ENCODE measurements at places on chromosomes 11 and 22.

- no peak for DNase-seq
Observed at GRCh38 chr11:82989628-82990404, 81.9 kb downstream of the RAB30 start.

- no peak for DNase-seq
Observed at GRCh38 chr22:38189104-38189503, 7.5 kb upstream of the PLA2G6 start.

DNA sequence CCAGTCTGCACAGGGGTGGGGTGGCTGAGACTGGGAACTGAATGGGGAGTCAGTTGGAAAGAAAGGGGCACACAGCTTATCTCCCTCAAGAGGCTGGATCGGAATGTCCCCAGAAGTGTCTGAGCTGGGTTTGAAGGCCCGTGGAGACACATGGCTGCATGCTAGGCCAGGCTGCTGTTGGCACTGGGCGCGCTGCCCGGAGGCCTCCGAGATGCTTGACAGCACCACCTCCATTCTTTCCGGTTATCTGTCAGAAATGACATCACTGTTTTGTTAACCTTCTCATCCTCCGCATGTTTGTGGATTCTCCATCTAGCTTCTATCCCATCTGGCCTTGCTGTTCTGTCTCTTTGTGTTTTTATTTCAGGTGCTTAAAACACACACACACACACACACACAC, 85.5 kb downstream of the APIP start:
- DNase-seq = no peak

- DNase-seq = no peak
Observed at GRCh38 chr22:26884921-26885320, 227.5 kb downstream of the MIAT start.

DNA sequence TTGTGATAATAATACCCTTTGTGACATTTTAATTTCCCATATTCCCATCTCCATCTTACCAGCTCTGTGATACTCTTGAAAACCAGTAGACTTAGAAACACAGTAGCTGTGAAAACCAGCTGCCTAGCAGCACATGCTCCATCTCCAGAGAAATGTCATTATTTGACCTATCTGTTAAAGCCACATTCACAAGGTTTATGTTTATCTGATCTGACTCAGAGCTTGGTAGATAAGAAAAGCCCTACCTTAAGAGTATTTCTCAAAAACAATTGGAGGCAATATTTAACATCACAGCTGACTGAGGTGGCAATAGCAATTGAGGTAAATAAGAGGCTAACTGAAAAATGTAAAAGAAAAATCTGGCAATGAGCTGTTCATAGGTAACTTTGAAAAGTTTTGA, 8.1 kb upstream of the ANO3 start:
- no peak for DNase-seq

- DNase-seq = no peak
Observed at GRCh38 chr22:21941921-21942320, 10.7 kb downstream of the PPM1F start.

DNA sequence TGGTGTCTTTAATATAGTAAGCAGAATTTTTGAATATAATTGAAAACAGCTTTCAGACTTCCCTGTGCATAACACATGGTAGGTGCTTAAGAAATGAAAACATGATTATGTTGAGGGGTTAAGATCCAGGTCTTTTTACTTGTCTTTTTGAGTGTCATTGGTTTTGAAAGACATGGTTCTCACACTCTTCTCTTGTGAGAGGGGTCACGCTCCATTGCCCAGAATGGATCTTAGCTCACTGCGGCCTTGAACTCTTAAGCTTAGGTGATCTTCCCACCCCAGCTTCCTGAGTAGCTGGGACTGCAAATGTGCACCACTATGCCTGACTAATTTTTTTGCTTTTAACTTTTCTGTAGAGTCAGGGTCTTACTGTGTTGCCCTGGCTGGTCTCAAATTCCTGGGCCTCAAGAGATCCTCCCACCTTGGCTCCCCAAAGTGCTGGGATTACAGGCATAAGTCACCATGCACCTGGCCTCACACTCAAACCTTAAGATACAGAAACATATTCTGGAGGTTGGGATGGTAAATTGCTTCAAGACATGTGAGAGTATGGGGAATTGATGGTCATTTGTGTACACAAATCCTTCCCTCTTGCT, 1.4 kb downstream of the SPCS2 start:
- DNase-seq = no peak

DNA sequence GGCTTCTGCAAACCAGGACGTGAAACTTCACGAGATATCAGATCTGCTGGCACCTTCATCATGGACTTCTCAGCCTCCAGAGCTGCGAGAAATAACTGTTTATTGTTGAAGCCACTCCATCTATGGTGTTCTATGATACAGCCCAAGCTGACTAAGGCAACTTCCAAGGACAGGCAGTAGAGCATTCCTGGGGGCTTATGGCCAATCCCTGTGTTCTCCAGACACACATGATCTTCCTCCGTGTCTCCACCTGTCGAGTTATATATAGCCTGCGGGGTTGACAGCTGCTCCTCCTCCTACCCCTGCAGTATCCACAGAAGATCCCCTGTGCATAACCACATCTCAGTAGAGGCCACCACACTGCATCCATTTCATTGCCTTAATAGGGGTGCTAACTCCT, 11.0 kb downstream of the TP53AIP1 start:
- no peak for DNase-seq

- DNase-seq = no peak
Observed at GRCh38 chr11:75582895-75583717, 21.1 kb downstream of the SERPINH1 start.

DNA sequence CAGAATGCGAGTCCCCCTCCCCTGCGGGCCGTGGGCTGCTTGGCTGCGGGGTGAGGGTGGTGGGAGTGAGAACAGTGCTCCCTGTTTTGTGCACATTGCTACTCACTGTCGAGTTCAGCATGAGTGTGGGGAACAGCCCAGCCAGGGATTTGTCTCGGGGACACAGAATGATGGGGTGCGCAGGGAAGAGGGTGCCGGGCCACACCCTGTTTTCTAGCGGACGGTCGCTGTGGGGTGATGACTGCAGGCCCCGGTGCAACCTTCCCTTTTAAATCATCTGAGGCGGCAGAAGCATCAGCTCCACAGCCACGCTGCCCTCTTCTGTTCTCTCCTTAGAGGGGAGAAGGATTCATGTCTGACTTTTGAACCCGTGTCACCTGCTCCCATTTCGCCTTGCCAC, 1051.2 kb downstream of the TBC1D22A start:
- no peak for DNase-seq

DNA sequence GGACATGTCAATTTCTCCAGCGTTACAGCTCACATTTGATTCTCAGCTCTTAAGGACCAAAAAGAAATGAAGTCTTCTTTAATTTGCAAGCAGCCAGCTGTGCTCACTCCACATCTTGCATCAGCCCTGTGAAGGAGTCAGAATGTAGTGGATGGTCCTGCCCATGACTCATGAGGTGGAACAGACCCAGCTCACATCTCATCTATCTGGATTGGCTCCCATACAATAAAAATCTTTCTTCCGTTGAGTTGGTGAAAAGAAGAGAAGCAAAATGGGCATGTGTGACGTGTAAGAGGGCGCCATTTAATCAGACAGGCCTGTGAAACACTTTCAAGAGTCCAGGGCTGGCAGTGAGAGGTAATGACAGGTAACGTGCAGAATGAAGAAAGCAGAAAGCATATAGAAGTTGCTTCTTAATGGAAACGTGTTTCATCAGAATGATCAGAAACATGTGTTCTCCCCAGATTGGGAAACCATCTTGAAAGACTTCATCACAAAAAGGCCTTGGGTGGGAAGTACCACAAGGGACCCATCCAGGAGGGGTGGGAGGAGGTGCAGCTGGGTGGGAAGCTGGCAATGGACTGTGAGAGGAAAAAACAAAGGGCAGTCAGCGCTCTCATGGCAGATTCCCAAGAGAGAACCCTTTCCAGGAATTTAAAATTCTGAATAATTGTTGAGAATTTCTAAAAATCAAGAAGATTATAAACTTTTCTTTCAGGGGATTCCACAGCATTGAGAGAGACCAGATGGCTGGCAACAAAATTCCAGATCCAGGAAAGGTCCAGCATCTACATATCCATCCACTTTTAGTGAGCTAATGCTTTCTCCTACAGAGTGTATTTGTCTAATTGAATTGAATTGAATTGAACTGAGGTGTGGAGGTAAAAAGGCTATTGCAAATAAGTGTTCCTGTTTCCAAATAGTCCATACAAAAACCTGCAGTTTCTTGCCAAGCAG, 57.0 kb downstream of the ETS1 start:
- peak; percentile 95 for DNase-seq

- no peak for DNase-seq
Observed at GRCh38 chr11:118258410-118258809, 5.7 kb downstream of the MPZL2 start.

DNA sequence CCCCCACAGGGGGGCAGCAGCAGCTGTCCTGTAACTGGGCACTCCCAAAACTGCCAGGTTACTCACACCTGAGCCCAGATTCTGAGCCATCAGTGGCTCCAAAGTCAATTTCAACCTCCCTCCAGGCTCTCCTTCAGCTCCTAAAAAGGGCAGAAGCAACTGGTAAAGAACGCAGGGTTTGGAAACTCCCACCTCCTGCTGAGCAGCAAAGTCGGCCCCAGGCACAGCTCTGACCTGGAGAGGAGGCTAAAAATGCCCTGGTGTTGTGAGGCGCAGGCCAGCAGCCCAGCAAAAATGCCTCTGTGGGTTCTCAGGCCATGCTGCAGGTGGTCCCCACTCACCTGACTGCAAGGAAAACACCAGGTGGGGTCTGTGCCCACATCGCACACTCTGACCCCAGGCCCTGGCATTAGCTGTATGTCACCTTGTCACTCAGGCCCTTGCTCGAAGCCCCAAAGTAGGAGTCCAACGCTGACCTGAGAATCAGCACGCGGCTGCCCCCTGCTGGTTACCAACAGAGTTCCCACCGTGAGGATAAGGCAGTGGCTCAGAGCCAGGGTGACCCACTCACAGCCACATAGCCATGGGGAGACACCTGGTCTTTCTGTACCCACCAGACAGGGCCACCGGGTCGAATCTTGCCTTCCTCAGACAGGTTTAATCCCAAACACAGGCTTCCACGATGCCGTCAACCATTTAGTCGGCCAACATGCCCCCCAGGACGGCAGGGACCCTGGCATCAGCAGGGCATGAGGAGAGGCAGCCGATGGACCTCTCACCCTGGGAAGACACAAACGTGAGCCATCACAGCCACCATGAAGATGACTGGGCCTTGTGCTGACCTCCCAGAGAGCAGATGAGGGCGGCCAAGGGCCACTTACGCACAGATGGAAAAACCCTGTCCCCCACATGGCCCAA, 11.1 kb downstream of the POLR3H start:
- DNase-seq = no peak

DNA sequence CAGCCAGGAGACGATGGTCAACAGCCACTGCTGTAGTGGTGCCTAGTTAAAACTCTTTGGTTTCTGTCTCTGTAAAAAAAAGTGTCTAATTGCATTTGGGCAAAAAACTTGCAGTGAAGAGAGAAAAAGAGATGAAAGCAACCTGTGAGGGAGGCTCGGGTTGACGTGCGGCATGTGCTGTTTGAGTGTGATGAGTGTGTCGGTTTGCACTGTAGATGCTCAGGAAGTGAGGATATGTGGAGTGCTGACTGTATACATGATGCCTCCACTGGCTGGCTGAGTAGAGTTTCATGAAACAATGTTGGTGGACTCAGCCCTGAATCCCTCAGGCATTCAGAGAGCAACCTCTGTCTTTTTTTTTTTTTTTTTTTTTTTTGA, 4.3 kb upstream of the DGCR6L start:
- no peak for DNase-seq

DNA sequence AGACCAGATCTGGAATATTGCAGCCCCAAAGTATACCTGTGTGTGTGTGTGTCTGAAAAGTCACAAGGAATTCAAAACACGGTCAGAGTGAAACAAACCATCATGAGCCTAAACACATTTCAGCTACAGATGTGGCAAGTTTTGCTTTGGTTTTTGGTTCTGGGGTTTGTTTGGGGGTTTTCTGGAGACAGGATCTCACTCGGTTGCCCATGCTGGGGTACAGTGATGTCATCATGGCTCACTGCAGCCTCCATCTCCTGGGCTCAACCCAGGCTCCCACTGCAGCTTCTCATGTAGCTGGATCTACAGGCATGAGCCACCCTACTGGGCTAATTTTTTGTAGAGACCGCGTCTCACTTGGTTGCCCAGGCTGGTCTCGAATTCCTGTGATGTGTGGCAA, 41.4 kb upstream of the PHF21A start:
- no peak for DNase-seq

DNA sequence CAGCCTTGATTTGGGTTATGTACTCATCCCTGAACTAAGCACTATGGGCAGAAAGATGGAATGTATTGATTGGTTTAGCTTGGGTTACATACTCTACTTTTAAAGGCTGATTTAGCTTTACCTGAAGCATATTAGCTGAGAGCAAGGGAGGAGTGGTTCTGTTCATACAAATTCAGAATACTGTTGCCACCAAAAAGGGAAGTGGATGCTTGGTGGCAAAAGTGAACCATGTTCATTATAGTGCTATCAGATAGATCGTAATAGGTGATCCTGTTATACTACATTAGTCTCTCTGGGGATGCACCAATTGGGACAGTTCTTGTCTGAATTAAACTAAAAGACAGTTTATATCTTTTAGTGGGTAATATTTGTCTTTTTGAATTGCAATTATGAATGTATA, 44.5 kb upstream of the RRM1 start:
- DNase-seq = no peak

GRCh38 chr11:86184728-86185380, 59.7 kb upstream of the EED start:
- DNase-seq = no peak

GRCh38 chr11:45532546-45532945, 132.9 kb downstream of the CHST1 start:
- no peak for DNase-seq

- DNase-seq = no peak
Observed at GRCh38 chr11:67506426-67507051, 1.4 kb upstream of the PITPNM1 start.

DNA sequence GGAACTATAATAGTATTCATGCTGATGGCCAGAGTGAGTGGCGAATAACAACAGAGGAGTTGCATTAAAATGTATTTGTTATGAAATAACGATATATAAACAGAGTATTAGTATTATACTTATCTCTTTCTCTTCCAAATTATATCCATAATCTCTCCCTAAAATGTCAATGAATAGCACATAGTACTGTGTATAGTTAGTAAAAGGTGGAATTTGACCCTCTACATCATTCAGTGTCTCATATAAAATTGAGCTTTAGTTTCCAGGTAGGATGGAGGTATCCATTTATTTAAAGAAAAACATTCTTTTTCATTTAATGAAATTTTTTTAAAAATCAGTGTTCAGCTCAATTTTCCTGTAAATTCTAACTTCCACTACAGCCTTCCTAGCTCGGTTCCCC, 34.4 kb upstream of the TECTA start:
- DNase-seq = no peak

DNA sequence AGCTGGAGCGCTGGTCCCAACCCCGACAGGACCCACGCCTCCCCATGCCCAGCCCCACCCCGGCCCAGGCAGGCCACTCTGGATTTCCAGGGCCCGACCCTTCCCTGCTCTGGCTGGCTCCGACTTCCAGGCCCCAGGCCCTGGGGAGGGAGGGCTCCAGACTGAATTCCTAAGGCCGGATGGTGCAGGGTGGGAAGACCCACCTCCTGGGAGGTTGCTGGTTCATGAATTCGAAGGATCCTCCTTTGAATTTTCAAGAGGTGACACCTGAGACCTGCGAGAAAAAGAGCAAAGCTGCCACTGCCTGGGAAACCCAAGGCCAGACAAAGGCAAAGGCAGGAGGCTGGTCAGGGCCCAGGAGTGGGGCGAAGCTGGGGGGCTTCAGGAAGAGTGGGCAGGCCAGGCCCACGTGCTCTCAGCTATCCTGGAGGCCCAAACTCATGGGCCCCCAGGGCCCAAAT, 47.0 kb upstream of the LINC01488 start:
- no peak for DNase-seq

Data from GM04504 (cell line).